ENCODE measurements at places on chromosomes 5 and 9.

DNA sequence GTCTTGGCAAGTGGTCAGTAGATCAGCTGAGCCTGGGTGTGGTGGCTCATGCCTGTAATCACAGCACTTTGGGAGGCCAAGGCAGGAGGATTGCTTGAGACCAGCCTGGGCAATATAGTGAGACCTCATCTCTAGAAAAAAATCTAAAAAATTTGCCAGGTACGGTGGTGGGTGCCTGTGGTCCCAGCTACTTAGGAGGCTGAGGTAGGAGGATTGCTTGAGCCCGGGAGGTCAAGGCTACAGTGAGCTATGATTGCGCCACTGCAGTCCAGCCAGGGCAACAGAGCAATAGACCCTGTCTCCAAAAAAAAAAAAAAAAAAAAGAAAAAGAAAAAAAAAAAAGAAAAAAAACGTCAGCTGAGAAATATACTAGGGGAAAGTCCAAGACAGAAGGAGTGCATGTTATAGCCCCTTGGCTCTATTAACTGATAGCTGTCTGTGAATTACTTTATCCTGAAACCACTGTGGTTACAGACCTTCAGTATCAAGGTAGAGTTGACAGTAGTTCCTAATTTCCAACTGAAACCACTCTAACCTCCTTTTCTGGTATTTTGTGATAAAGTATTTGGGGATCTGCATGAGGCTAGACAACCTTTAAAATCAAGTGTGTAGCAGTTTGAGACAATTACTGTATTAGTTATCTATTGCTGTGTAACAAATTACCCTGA lies 2.3 kb upstream of the INIP start:
- DNase-seq: no peak

DNA sequence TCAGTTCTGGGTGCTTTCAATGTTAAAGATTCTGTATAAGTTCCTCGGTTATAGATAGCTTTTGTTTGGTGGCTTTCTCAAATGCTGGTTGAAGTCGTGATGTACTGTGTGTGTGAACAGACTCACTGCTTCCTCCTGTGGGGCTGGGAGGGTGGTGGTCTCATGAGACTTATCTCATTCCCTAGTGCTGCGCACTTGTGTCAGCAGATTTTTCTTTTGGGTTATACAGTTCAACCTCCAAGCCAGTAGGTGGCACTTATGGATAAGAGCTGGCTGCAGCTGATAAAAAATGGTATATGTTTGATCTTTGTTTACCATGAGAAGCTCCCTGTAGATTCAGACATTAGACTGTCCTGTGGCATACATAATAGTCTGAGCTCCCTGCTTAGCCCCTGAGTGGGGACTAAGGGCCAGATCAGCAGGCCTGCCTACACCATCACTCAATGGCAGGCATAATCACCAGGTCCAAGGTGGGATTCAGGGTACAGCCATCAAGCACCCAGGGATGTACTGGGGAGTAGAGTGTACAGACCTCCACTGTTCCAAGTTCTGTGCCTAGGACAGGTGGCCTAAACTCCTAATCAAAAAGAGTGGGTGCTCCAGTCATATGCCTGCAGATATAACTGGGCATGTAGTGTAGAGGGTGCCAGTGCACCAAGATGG lies 174.2 kb downstream of the OXCT1 start:
- DNase-seq: no peak

GRCh38 chr9:91071184-91071990 lies 269.8 kb downstream of the SYK start:
- no peak for DNase-seq

GRCh38 chr9:95447660-95448420 lies 68.9 kb downstream of the PTCH1 start:
- no peak for DNase-seq

DNA sequence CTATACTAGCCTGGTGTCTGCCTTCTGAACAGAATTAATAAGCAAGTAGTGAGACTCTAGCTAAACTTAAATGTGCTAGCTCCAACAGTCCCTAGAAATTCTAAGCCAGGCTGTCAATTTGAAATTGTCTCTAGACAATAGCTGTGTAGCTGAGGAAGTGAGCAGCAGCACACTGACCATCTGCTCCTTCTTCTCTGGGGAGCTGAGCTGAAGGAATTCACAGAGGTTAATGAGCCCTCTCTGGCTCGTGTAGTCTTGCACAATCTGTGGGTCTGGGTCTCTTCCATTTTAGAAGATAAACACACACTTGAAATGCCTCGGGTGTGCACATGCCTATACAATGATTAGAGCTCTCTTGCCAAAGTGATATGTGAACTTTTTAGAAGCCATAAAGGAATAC lies 63.5 kb upstream of the BARX1 start:
- no peak for DNase-seq

GRCh38 chr5:173454736-173455598 lies 126.8 kb upstream of the STC2 start:
- DNase-seq: no peak

DNA sequence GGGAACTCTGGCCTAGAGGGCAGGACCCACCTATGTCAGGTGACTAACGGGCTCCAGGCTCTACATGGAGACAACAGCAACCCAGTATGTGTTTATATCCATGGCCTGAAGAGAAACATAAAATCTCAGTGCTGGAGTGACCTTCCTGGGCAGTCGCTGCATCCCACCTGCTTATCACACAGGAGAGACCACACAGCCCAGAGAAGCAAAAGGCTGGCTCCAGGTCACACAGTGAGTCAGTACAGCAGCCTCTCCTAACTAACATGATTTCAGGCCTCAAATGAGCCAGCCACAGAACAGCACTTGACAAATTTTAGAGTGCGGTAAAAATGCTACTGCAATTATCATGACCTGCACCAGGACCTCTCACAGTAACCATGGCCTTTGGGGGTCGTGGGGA lies 54.0 kb upstream of the TGFBR1 start:
- DNase-seq: no peak

DNA sequence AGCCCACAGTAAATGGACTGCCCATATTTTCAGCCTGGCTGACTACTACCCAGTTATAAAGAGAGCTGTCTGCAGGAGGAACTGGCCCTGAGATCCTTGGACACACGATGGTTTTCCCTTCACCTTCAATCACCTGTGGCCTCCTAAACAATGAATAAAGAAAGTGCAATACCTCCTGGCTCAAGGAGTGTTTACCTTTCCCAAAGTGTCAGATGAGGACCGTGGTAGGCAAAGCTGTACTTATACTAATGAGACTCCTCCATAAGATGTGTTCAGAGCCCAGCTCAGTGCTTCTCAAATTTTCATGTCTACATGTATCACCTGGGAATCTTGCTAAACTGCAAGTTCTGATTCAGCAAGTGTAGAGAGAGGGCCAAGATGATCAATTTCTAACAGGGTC lies 284.5 kb upstream of the VLDLR start:
- no peak for DNase-seq

- DNase-seq: peak; percentile 88
Measured at GRCh38 chr5:177116631-177117373, 16.8 kb upstream of the NSD1 start.

- DNase-seq: no peak
Measured at GRCh38 chr9:127426756-127427155, 2.6 kb downstream of the ZNF79 start.

DNA sequence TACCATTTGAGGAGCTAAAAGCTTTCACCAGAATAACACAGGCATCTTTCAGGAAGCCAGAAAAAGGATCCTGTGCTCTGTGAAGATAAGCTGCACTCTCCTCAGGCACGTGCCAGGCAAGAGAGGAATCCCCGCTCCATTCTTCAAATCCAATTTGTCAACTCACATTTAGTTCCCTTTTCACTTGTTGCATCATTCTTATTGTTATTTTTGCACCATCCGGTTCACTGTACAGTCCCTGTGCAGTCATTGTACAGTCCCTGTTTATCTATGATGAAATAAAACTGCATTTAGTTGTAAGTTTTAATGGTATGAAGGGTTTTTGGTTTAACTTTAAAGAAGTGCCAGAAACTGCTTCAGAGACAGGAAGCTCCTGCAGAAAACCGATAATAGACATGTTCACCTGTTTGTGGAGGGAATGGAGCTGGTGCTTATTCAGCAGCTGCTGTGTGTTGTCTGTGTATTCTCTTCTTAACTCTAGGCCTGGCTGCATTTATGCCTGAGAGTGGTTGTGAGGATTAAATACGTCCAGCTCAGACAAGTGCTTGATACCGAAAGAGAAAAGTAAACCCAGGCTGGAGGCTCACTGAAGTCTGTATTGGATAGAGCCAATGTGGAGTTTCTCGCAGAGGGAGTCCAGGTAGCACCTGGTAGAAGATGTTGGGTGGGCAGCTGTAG lies 22.4 kb downstream of the IFNW1 start:
- no peak for DNase-seq

DNA sequence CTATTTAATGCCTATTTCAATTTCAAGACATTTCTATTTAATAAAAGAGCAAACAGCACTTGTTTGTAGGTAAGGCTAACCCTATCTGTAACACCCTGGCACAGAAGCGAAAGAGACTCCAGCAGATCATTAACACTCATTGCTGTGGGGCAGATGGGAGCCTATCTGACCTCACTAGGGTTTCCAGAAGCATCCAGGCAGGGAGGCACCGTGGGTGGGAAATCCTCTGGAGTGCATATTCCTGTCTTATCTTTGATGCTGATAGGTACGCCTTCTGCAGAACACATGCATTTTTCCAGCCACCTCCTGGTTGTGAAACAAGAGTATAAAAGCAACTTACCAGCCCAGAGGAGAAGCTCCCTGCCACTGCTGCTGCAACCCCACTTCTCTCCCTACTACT lies 233.7 kb downstream of the GLIS3 start:
- no peak for DNase-seq

- peak; percentile 43 for DNase-seq
Measured at GRCh38 chr9:134538856-134539566, 102.6 kb upstream of the COL5A1 start.

- peak; percentile 56 for DNase-seq
Measured at GRCh38 chr5:181190711-181191525, 14.1 kb downstream of the TRIM7 start.

DNA sequence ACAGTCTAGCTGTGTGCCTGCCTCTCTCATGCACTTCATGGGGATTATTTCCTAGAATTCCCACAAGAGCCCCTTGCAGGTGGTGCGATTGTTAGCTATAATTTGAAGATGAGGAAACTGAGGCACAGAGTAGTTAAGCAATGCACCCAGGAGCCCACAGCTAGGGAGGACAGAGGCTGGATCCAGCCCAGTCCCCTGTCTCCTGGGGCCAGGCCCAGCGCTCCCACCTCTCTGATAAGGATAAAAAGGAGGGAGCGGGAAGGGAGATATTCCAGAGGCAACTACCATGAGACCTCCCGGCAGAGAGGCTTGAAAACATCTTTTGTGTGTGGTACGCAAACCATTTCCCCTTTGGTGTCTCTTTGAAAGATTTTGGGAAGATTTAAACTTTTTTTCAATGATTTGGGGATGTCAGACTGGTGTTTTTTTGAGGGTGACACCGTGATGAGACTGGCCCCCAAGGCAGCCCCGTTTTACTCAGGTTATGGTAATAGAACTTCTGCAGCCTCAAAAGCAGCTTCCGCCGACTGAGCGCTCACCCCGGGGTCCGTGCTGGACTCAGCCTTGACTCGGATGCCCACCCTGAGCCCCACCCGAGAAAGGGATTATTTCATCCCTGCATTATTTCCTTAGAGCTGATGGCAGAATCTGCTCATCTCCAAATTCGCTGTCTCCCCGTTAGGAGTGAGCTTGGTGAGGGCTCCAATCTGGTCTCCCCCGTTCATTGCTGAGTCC lies 144.7 kb upstream of the IER5L start:
- no peak for DNase-seq

DNA sequence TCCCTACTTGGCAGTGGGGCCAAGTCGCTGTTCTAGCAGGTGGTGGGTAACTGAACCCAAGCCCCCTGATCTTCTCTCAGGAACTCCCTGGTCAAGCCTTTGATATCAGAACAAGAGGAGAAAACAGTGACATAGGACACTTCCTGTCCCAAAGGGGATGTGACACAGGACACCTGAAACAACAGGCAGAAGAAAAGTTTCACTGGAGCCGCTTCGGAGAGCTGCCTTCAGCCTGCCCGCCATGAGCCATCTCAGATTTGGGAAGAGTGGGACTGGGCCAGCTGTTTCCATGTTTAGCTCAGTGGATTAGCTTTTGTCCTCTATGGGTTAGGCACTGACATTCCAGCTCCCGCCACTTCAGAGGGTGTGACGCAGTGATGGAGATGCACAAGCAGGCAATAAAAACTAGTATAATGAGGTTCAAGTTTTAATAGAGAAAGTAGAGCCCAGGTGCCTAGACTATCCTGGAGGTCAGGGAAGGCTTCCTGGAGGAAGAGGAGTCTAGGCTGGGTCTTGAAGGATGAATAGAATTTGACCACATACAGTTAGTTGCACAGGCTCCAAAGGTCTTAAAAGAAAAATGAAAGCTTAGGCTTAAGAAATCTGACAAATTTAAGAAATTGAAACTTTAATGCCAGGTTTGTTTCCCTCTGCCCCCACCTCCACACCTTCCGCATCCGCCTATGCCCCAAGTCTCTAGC lies 104.1 kb upstream of the SPRY4 start:
- no peak for DNase-seq

DNA sequence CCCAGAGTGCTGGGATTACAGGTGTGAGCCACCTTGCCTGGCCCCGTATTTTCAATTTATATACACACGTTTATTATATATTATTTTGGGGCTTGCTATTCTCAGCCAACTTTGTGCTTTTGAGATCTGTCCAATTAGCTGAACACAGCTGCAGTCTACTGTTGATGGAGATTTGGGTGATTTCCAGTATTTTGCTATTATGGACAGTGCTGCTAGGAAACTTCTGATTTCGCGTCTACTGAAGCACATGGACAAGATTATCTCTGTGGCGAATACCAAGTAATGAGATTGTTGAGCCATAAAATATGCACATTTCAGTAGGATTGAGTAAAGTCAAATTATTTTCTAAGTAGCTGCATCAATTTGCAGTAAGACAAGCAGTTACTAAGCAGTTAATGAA lies 1731.2 kb upstream of the CDH6 start:
- no peak for DNase-seq

DNA sequence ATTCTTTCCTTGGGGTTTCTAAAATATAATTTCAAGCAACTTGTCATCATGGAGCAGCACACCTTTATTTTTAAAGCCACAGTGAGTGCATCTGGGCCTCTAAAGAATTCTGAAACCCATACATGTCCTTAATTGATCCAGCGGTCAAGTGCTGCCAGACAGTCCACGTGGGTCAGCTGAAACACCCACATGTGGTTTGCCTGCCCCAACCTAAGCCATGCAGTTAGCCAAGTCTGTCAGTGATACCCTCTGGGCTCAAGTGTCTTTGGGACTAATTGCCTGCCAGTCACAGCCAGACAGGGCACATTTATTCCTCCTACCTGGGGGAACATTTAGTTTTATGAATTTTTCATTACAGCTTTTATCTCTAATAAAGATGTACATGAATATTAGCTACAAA lies 291.4 kb upstream of the SLC30A5 start:
- DNase-seq: no peak

Data from Peyer's patch (tissue), 4 donors.